Astrocyte (in vitro differentiated cells and primary cell): ENCODE measurements at places on chromosomes 11 and 22. TPM values are rescaled to one million over a fixed set of nuclear protein-coding genes. Genes with fewer than 3 reads are reported as not detected.

PGA4 gene
- total RNA-seq, result 0.79 and 0.86 TPM in 2 replicates

RHOD gene
- total RNA-seq, result 29.8 and 30.4 TPM in 2 replicates

RFPL2 gene
- total RNA-seq, result 0.25 TPM in 1 of 2 replicates, not detected in the other

EHBP1L1 gene
- 9.4 and 10.1 TPM in 2 replicates for total RNA-seq

BIK gene
- total RNA-seq, result 0.31 and 0.32 TPM in 2 replicates

ALX4 gene
- not detected in 2 replicates for total RNA-seq

PGA5 gene
- 0.79 and 1.4 TPM in 2 replicates for total RNA-seq

DNA sequence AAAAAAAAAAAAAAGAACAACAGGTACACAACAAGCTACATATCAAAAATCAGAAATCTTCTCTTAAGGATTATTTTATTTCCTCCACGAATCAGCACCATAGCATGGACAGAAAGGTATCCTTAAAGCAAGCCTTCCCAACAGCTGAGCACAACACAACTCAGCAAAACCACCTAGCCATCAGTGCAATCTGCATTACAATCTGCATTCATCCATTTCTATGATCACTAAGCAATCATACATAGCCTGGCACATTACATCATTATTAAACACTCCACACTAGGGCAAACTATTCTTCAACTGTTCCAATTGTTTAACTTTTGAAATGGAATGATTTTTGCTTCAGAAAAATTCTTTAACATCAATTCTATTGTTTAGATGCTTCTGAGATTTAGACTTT, 29.0 kb downstream of the MRTFA start:
- no peak for DNase-seq

DNA sequence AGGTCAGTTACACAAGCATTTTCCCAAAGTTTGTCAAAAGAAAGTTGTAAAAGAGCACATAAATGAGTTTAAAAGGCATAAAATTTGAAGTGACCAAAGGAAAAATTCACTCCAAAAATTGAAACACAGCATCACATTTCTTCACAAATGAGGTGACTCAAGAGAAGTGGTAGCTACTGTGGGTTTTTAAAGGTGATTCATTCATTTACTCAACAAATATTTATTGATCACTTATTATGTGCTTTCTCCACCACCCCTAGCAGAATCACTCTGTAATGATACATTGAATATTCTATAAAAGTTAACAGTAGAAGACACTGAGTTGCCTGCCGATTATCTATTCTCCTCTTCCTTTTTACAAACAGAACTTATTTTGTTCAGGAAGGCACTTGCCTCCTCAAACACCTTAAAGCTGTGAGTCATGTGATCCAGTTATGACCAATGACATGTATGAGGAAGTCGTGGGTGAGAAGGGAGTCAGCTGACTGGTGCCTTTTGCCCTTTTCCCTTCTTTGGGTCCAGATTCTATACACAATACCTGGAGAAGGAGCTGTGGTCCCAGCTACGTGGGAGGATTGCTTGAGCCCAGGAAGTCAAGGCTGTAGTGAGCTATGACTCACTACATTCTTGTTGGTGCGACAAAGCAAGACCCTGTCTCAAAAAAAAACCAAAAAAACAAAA, 67.7 kb upstream of the CLNS1A start:
- peak; percentile 73 for DNase-seq

DNA sequence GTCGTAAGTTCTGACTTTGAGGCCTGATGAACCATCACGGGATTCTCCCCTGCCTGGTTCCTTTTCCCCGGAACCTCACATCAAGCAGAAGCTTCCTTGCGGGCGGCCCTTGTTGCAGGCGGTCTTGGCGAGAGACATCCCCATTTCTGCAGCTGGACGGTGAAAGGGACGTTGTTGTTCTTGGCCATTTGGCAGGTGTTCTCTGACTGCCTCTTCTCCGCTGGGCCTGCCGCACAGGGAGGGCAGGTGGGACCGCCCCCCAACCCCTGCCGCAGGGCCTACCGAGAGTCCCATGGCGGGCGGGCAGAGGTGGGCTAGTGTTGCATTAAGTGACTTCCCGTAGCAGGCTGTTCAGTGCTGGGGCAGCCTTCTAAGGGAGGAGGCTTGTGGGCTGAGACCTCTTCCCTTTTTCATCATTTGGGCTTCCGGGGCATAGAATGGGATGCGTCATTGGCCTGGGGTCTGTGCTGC, 26.9 kb upstream of the GRAMD4 start:
- peak; percentile 21 for DNase-seq

GRCh38 chr22:32237906-32238305, 17.2 kb downstream of the SLC5A4 start:
- DNase-seq, result no peak

DNA sequence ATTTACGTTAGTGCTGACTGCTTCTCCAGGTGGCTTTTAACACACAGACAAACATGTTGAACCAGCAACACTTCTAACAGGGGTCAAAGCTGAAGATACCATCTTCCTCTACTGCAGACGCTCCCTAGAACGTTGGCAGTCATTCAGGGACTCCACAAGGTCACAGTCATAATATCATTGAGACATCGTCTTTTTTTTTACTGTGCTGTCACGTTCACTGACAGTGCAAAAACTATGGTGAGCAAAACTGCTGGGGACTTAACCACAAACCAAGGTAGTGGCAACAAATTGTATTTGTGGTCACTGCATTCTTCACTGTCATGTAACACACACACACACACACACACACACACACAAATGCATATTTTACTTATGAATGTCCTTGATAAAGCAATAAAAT, 244.9 kb downstream of the CASP12 start:
- peak; percentile 75 for DNase-seq

- peak; percentile 41 for DNase-seq
Observed at GRCh38 chr11:96054870-96055705, 131.2 kb upstream of the MTMR2 start.

GRCh38 chr11:2460540-2461252, 15.9 kb downstream of the KCNQ1 start:
- no peak for DNase-seq

DNA sequence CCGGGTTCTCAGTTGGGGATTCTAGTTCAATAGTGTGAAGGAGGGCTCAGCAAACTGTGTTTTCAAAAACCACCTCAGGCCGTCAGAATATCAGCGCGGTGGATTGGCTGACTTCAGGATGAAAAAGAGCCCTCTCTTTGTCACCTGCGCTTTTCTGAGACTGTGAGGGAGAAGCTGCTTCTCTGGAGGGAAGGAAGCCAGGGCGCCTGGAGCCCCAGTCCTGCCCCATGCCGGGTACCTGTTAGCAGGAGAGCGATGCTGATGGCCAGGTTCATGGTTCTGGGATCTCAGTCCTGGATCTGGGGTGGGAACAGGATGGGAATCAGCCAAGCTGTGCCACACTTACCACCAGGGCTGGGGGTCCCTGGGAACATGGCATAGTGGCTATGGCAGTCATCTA, 2.3 kb downstream of the THY1 start:
- DNase-seq, result no peak

- peak; percentile 72 for DNase-seq
Observed at GRCh38 chr22:35638410-35638809, 9.8 kb upstream of the APOL6 start.

DNA sequence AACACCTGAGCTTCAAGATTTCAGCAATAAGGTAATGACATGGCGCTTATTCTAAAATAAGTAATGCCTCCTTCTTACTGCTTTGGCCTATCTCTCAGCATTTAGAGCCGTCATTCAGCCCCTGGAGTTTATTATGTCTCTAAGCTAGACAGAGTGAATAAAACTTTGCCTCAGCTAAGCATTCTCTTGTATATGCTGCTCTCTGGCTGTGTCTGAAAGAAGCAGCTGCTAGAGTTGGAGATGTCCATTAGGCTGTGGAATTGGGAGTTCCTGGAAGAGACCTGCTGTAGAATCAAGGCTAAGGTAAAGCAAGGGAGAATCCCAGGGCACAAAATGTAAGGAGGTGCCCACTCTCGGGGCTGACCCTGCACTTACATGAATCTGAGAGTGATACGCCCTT, 35.5 kb upstream of the TTC12 start:
- no peak for DNase-seq

DNA sequence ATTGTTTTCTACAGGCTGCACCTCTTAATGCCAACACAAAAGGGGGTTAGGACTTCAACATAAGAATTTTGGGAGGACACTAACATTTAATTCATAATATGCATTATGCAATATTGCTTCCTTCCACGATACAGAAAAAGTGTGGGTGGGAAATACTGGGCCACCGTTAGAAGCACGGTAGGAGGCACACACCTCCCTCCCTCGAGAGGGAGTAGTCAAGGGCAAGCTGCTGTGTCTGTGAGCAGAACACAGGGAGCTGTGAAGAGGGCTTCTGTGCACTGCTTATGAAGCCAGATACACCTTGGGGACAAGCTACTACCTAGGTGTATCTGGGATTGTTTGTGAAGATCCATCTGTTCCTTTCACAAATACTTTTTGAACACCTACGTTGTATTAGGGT, 109.3 kb upstream of the PLET1 start:
- no peak for DNase-seq

DNA sequence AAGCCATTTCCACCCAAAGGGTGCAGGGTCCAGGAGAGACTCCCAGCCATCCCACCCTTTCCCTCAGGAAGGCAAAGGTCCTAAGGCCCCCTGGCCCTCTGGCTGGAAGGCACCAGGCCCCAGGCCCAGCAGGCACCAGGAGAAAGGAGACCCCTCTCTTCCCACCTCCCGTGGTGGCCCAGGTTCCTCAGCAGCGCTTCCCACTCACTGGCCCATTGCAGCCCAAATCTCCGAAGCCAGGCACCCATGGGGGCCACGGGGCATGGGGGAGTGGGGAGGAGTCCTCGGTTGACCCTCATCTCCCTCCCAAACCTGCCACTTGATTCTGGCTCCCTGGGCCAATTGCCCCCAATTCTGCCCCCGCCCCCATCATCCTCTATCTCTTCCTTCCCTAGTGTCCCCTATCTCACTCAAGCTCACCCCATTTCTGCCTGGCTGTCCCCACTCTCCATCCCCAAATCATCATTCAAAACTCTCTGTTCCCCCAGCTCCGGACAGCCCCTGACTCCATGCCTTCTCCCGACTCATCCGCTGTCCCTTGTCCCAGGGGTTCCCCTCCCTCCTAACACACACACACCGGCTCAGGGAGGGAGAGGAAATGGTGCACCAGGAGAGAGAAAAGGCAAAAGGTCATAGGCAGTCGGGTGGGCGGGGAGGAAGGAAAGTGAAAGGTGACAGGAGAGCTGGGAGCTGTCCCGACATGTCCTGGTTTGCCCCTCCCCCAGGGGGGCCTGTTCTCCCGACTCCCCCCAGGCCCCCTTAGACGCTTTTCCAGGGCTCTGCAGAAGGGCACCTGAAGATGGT, 1.2 kb downstream of the LIF start:
- DNase-seq, result no peak

- no peak for DNase-seq
Observed at GRCh38 chr11:126175393-126175792, 36.1 kb downstream of the RPUSD4 start.

DNA sequence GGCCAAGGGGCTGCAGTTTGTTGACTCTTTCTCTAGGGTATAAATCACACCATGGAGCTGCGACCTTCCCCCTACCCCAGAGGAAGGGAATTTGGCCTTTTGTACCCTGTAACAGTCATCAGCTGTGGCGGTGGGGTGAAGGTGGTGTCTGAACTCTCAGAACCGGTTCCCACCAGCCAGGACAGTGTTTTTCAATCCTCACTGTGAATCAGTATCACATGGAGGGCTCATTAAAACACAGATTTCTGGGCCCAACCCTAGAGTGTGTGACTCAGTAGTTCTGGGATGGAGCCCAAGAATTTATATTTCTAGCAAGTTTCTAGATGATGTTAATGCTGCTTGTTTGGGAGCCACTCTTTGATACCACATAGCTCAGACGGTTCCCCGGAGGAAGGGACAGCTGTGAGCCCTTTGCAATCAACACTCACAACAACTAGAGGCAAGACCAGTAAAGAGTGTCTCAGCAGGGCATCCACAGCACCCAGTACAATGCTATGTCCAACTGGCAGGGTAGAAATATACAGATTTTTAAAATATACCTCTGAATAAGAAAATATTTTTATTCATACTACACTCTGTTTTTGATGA, 43.9 kb upstream of the FAT3 start:
- peak; percentile 82 for DNase-seq

DNA sequence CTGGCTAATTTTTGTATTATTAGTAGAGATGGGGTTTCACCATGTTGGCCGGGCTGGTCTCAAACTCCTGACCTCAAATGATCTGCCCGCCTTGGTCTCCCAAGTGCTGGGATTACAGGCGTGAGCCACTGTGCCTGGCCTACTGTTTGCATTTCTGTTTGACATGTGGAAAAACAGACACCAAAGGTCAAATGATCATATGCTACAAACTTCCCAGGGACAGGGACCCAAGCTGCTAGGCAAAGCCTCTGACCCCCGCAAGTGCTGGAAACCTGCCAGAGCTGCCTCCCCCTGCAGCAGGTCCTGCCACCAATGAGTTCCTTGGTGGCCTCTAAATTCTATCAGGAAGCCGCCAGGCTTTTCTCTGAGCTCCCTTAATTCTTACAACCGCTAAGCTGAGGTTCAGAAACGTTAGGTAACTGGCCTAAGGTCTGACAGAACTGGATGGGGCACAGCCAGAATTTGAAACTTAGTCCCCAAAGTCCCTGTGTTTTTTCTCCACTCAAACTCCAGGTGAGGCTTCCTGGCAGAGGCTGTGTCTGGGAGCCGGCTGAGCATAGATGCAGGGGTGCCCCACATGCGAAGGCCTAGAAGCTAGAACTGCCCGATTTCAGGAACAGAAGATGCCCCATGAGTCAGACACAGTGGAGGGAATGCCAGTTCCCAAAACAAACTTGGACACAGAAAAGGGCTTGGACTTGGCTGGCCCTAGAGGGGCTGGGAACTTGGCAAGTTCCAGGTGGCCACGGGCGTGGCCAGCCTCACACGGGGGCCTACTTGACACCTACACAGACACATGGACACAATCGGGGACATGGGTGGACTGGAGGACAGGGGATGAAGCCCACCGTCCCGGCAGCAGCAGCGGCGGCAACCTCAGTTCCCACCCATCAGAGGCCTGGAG, 7.4 kb downstream of the CSNK1E start:
- DNase-seq, result no peak

DNA sequence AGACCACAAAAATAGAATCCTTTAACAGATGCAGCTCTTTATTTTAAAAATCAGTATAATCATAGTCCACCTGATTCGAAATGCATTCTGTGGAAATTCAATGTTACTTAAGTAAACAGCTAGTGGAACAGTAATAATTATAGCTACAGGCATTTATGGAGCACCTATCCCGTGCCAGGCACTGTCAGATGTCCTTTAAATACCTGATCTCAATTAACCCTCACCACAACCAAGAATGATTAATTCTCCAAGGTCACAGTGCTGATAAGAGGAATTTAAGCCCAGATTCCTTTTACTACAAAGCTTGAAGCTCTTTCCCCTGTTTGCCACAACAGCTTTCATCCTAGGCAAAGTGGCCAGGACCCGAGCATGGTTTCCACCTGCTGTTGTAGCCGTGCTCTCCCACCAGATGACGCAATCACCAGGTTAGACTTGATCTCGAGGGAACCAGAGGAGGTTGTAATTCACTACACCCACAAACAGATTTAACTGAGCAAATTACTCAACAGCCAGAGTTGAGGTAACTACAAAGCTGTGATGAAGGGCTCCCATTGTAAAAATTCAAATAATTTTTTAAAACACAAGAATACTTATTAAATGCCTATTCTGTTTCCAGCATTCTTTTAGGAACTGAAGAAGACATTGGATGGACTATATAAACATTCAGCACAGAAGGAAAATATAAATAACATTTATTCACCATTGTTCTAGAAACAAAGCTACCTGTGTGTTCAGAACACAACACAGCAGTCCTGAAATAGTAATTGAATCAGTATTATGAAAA, 10.3 kb downstream of the PRDM10 start:
- peak; percentile 33 for DNase-seq
